ENCODE measurements at places on chromosomes 4 and X.

DNA sequence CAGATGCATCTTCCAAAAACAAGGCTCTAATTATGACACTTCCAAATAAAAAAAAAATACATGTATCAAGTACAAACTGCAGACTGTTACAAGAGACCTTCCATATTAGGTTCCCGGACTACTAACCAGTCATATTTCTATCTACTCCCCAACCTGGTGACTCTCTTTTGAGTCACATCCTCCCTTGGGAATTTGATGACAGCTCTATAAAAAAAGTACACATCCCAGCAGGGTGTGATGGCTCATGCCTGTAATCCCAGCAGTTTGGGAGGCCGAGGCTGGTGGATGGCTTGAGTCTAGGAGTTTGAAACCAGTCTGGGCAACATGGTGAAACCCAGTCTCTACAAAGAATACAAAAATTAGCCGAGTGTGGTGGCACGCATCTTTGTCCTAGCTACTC is 14.9 kb downstream of the RPGR start:
- DNase-seq: no peak

DNA sequence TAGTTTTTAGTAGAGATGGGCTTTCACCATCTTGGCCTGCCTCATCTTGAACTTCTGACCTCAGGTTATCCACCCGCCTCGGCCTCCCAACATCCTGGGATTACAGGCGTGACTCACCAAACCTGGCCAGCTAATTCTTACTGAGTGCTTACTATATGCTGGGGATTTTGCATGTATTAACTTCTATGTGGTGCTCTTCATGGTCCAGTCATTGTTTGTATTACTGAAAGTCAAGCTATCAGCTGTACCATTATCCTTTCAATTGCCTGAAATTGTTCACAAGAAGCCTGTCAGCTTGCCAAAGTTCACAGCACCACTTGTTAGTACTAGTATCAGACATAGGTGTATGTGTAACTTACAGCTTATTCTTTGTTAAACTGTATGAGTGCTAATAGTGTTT is 1272.1 kb downstream of the ARAP2 start:
- no peak for DNase-seq

- no peak for DNase-seq
These were observed 90.8 kb downstream of the PPP2R2C start for GRCh38 chr4:6381571-6382123.

- no peak for DNase-seq
These were observed 141.2 kb downstream of the NDST3 start for GRCh38 chr4:118175506-118175905.

- no peak for DNase-seq
These were observed 310.8 kb upstream of the BOD1L1 start for GRCh38 chr4:13938299-13938698.

DNA sequence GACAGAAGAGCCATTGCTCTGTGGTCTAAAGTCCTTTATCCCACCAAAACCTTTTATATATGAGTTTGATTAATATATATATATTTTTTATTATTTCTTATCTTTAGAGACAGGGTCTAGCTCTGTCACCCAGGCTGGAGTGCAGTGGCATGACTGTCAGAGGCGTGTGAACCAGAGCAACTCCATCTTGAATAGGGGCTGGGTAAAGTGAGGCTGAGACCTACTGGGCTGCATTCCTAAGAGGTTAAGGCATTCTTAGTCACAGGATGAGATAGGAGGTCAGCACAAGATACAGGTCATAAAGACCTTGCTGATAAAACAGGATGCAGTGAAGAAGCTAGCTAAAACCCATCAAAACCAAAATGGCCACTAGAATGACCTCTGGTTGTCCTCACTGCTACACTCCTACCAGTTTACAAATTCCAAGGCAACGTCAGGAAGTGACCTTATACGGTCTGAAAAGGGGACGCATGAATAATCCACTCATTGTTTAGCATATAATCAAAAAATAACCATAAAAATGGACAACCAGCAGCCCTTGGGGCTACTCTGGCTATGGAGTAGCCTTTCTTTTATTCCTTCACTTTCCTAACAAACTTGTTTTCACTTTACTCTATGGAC is 10.5 kb downstream of the TBCK start:
- DNase-seq: no peak

DNA sequence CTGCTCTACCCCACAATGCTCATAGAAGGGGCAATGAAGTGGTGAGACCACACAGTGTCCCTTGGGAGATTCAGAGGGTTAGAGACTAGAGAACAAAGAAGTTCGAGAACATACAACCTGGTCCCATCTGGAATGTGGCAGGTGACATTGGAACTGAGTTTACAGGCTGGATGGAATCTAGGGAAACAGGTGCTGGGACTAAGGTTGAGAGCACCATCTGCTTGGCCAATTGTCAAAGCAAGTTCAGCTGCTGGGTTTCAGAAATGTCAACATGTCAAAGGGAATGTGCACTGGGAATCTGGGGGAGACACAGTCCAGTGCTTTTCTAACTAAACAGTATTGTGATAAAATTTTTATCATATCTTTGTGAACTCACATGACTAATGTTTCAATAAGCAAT is 15.9 kb upstream of the FAM13A start:
- no peak for DNase-seq

DNA sequence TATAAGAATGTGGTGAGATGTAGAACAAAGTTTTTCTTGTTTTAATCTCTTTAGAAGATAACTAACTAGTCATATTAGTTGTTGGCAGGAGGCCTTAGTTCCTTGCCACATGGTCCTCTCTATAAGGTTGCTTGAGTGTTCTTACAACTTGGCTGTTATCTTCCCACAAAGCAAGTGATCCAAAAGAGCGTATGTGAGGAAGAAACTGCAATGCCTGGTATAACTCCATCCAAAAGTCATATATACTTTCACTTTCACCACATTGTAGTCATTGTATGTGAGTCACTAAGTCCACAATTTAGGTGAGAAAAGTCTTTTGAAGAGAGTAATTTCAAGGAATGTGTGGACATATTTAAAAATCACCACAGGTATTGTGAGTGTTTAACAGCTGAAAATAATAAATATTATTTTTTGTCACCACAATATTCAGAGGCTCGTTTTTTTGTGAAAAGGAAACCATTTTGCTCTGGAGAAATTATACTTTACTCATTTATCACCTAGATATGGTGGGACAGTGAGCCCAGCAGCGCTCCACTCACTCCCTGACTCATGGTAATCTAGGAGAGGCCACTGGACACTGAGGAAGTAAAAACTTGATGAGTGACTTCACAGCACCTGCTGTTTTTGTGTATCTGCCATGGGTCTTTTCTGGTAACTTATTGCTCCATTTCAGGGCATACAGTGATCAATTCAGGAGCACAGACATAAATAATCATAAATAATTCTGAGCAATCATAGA is 369.4 kb upstream of the NDST3 start:
- DNase-seq: no peak

DNA sequence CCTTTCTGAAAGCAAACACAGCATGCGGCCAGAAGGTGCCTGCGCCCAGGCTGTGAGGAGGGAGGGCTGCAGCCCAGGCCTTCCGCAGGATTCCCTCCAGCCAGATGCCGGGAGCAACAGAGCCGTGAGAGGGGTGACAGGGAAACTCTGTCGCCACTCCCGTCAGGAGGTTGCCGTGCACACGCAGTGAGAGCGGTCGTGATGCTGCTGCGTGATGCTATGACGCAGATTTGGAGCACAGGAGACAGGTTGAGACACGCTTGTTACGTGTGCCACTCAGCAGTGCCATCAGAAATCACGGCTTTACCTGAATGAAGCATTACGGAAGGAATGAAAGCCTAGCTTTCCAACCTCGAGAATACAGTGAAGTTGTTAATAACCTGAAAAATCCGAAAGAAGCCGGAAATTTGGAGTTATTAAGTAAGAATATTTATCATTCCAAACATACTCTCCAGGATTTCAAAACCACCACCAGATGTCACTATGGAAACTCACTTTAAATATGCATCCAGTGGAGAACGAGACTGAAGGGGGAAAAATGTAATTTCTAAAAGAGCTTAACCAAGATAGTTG is 54.4 kb downstream of the FAT1 start:
- DNase-seq: no peak

DNA sequence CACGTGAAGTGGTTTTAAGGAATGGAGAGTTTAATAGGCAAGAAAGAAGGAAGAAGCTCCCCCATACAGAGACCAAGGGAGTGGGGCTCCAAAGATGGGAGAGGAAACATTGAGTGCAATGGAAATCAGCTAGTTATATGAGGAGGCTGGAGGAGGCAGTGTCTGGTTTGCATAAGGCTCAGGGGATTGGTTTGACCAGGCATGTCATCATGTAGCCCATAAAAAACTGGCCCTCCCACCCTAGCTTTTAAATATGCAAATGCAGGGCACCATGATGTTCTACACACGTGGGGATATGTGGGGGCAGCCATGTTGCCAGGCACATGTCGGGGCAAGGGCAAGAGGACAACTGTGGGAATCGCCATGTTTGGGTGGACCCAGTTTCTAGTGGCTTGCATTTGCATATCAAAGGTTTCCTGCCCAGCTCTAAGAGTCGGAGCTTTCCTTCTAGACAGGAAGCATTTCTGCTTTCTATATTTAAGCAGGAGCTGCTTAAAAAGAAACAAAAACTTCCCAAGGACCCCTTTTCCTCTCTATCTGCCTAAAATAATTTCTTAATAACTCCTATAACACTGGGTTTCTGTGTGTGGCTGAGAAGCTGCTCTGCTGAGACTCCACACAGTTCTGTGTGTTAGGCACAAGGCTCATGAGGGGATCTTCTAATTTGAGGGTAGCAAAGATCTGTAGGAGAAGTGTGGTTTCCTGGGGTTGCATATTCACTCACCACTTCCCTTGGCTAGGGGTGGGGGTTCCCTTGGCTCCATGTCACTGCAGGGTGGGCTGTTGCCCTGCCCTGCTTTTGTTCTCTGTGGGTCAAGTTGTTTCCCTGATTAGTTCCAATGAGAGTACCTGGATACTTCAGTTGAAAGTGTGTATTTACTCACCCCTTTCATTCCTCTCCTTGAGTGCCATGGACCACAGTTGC is 113.5 kb downstream of the VSIG4 start:
- no peak for DNase-seq

- no peak for DNase-seq
These were observed 459 bp downstream of the RBMX2 start for GRCh38 chrX:130402208-130402684.

- no peak for DNase-seq
These were observed 282.1 kb downstream of the BCOR start for GRCh38 chrX:39815631-39816030.

- DNase-seq: no peak
These were observed 51.8 kb downstream of the RGS12 start for GRCh38 chr4:3344596-3344995.

DNA sequence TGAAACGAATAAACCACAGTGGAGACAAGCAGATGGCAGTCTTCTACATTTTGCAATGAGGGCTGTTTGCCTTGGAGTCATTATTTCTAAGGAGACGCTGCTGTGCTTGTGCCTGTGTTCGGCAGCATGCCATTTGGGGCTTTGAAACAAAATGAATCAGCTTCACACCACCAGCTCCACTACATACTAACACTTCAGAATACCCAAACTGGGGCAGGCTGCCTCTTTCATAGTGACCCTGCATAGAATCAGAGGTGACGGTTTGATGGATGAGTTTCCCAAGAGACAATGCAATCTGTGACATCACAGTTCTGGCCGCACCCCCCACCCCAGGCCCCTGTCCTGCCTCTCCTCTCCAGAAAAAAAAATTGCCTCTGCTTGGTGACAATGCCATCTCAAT is 57.1 kb upstream of the MID1 start:
- no peak for DNase-seq

DNA sequence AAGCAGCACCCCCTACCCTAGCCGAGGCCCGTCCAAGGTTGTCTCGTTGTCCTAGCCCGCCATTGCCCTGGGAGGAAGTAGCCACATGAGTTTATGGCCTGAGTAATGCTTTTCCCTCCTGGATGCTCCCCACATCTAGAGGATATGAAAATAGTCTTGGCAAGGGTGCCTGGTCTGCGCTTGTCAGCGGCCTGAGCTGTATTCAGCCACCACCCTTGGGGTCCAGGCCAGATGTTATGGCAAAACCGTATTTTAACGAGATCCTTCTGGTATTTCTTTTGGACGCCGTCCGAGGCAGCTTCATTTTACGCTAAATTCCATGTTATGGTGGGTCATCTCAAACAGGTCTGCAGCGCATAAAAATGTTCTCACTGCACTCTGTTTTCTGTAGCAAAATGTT is 89.3 kb downstream of the GPR143 start:
- DNase-seq: no peak

DNA sequence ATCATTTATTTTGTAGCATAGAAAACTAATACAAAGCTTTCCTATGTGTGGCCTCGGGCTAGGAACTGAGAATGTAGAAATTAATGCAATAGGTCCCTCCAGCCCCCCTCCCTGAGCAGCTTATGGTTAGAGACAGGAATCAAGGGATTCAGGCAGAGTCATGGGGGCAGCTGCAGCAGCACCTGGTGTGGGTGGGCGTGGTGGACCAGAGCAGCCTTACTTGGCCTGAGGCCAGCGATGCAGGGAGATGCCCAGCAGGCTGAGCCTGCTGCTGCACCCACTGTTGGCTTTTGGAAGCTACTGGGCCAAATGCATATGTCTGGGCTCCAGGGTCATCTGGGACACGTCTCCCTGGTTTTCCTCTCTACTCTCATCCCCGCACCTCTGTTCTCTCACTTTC is 74.0 kb downstream of the STK32B start:
- no peak for DNase-seq

GRCh38 chrX:14362721-14363120 is 166.6 kb upstream of the GLRA2 start:
- DNase-seq: no peak

DNA sequence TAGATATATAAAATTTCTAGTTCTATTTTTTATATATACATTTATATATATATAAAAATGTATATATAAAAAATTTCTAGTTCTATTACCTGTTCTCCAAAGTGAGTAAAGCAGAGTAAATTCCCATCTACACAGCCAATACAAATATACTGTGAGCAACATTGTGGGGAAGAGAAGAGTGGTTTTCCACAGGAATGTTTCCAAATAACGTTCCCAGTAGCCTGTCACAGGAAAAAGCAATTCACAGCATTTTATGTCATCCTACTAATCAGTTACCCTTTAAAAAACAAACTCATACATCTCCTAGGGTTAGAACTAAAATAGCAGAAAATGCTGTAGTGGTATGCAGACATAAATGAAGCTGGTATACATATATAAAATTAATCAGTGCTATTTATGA is 44.5 kb downstream of the AASDH start:
- DNase-seq: no peak

DNA sequence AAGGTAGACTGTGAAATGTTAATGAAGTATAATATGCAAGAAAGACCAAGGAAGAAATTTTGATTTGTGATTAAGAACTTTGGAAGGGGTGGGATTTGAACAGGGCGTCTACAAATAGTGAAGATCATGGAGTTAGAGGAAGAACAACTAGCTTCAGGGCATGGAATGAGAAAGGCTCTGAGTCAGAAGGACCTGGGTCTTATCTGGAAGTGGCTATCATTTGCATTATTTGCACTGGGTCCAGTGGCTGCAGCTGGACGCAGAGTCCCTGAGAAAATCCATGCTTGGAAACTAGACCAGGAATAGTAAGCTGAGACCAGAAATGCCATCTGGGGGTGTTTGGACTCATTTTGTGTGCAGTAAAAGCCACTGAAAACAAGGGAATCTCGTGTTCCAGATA is 4.3 kb upstream of the LIMCH1 start:
- no peak for DNase-seq
